ENCODE measurements at places on chromosomes 11 and 22. TPM values are rescaled to one million over a fixed set of nuclear protein-coding genes. Genes with fewer than 3 reads are reported as not detected.

- no peak for DNase-seq
Observed at GRCh38 chr11:13680501-13681264, 12.2 kb downstream of the FAR1 start.

GRCh38 chr11:60970369-60970774 is 1.1 kb upstream of the CD6 start:
- no peak for DNase-seq

The SLC35F2 gene
- 2.6 TPM for polyA plus RNA-seq

- peak; percentile 7 for DNase-seq
Observed at GRCh38 chr11:105466582-105467228, 143.2 kb upstream of the GRIA4 start.

The PATE4 gene
- not detected for polyA plus RNA-seq

GRCh38 chr11:58861533-58861932 is 17.0 kb upstream of the GLYATL2 start:
- no peak for DNase-seq

DNA sequence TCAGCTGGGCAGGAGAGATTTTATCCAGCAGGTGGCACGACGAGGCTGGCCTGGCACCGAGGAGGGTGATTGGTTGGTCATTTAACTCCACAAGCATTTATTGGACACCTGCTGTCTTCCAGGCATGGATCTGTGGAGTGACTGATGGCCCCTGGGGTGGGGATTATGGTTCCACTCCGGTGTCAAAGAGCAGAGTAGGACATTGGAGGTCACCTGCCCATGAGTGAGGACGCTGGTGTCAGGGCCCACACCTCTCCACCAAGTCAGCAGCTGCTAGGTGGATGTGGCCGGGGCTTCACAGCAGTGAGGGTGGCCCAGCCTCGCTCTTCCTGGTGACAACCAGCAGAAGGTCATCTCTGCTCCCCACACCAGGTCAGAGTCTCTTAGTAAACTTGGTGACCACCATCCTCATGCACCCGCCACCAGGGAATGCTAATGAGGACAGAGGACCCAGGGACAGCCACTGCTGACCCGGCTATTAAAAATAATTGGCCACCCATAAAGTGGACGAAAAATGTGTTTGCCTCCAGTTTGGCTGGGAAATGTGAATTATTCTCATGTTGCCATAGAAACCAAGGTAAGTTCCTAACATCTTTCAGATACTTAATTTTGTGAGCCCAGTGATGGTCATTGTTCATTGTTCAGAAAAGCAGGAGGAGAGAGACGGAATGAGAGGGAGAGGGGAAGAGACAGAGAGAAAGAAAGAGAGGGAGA is 428.7 kb downstream of the TBC1D22A start:
- DNase-seq = no peak

DNA sequence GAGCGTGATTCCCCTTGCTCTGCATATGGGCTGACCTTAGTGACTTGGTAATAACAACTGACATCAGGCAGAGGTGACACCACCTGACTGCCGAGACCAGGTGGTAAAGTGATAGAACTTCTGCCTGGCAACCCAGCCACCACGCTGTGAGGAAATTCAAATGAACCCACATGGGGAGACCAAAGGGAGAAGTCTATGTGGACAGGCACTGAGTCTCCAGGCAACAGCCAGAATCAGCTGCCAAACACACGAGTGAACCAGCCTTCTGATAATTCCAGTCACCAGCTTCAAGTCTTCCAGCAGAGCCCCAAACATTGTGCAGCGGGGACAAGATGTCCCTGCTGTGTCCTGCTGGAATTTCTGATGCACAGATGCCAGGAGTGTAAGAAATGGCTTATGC is 29.7 kb downstream of the SPATA19 start:
- no peak for DNase-seq

Measured in urinary bladder (tissue), 4 donors.